ENCODE measurements at places on chromosomes 16 and 17.

GRCh38 chr17:60773552-60773951 lies 95.9 kb downstream of the BCAS3 start:
- H3K4me3 ChIP-seq = no peak overlapping the region
- H3K27ac ChIP-seq = no peak overlapping the region
- no peaks in the 10 kb centered on the region for H3K36me3 ChIP-seq
- no peaks in the 10 kb centered on the region for H3K27me3 ChIP-seq

- DNase-seq = peak; percentile 11
- H3K27me3 ChIP-seq = no peaks in the 10 kb centered on the region
- H3K27ac ChIP-seq = peak overlapping the region; percentile 53
- peak overlapping the region; percentile 76 for H3K4me3 ChIP-seq
- H3K4me1 ChIP-seq = no peaks in the 10 kb centered on the region
Measured at GRCh38 chr16:81036751-81037350, 1.2 kb downstream of the ATMIN start.

DNA sequence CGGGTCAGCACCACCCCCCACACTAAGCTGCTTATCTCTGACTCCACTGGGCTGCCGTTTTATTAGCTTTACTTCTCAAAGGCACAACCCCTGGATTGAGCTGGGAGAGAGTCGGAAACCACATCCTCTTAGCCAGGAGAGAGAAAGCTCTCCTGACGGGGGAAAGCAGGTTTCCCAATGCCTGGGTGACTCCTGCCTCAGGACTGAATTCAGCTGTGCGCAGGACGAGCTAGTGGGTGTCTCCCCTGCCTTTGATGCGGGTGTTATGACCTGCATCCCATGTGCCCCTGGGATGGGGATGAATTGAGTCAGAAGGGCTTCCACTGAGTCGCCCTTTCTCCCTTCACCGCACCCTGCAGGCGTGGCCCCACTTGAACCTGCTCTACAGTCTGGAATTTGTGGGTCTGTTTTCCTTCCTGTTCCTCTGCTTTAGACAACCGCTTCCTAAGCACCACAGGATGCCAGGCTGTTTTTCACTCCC lies 819.2 kb upstream of the EEF2KMT start:
- no peaks in the 10 kb centered on the region for H3K36me3 ChIP-seq
- DNase-seq = no peak
- H3K27ac ChIP-seq = no peak overlapping the region
- no peak overlapping the region for H3K4me3 ChIP-seq

DNA sequence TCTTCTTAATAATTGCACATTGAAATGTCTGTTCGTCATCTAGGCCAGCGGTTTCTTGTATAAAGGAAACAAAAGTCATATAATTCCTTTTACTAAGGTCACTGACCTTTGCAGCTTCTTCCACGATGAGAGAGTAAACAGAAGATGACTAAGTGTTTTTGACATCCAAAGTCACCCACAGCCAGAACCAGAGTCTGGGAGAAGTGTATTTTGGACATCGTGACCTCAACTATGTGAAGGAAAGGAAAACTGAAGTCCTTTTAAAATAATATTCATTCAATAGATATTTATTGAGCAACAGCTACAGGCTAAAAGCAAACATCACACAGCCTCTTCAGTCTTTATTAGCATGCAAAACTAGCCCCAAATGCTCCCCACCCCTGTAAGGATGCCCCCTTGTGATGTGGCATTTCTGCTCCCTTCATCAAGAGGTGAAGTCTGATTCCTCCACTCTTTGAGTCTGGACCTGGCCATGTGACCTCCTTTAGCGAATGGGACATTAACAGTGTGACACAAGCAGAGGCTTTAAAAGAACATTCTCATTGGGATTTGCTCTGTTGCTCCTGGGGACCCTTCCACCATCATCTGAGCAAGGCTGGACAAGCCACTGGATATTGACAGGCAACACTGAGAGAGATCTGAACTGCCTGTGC lies 8.1 kb upstream of the PMP22 start:
- H3K27me3 ChIP-seq = peaks cover 5% of the 10 kb centered on the region
- DNase-seq = peak; percentile 96
- H3K36me3 ChIP-seq = no peaks in the 10 kb centered on the region
- H3K27ac ChIP-seq = peak overlapping the region; percentile 18
- peaks cover 12% of the 10 kb centered on the region for H3K4me1 ChIP-seq

GRCh38 chr16:85248857-85249256 lies 136.6 kb upstream of the CIBAR2 start:
- DNase-seq = no peak
- H3K36me3 ChIP-seq = no peaks in the 10 kb centered on the region
- no peaks in the 10 kb centered on the region for H3K27me3 ChIP-seq
- H3K4me3 ChIP-seq = no peak overlapping the region

DNA sequence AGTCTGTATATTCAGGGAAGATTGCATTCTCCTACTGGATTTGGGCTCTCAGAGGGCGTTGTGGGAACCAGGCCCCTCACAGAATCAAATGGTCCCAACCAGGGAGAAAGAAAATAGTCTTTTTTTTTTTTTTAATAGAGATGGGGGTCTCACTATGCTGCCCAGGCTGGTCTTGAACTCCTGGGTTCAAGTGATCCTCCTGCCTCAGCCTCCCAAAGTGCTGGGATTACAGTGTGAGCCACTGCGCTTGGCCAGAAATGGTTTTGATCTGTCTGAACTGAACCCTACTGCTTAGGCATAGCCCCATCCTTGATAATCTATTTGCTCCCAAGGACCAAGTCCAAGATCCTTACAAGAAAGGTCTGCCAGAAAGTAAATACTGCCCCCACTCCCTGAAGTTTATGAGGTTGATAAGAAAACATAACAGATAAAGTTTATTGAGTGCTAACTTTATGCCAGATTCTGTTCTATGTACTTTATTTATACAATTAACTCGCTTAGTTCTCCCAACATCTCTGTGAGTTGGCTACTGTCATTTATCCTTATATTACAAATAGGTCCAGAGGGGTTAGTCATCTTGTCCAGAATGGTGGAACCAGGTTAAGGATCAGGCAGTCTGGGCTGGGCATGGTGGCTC lies 13.5 kb downstream of the G6PC1 start:
- peaks cover 4% of the 10 kb centered on the region for H3K27me3 ChIP-seq
- H3K4me1 ChIP-seq = no peaks in the 10 kb centered on the region
- no peak overlapping the region for H3K4me3 ChIP-seq

DNA sequence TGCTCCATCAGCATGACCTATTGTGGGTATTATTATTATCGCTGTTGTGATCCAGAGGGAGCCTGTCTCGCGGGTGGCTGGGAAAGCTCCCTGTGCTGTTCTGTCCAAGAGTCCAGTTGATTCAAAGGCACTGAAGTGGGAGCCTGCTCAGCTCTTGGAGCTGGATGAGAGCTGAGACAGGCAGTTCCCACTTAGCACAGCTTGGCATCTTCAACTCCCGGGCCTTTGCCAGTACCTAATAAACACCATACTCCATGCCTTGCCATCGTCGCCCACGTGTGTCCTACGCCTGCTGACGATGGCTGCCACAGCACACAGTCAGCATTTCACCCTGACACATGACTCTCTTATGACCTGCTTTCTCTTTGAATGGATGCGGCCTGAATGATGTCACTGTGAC lies 32.6 kb downstream of the RTN4RL1 start:
- H3K4me1 ChIP-seq = peaks cover 7% of the 10 kb centered on the region
- H3K36me3 ChIP-seq = no peaks in the 10 kb centered on the region
- peaks cover 3% of the 10 kb centered on the region for H3K27me3 ChIP-seq
- H3K4me3 ChIP-seq = no peak overlapping the region
- DNase-seq = no peak

DNA sequence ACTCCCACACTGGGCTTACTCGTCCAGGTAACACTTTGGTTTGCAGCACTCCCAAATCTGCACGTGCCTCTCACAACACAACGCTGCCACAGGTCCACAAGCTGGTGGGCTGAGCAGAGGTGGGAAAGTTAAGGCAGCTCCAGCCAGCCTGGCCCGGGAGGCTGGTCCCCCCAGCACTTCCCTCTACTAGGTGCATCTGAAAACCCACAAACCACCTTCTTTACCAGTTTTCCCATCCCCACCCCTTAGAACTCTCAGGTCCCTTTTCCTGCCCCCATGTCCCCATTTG lies 1.4 kb upstream of the GAA start:
- H3K27ac ChIP-seq = no peak overlapping the region
- peaks cover 4% of the 10 kb centered on the region for H3K27me3 ChIP-seq
- no peaks in the 10 kb centered on the region for H3K4me1 ChIP-seq
- no peaks in the 10 kb centered on the region for H3K36me3 ChIP-seq
- no peak for DNase-seq

DNA sequence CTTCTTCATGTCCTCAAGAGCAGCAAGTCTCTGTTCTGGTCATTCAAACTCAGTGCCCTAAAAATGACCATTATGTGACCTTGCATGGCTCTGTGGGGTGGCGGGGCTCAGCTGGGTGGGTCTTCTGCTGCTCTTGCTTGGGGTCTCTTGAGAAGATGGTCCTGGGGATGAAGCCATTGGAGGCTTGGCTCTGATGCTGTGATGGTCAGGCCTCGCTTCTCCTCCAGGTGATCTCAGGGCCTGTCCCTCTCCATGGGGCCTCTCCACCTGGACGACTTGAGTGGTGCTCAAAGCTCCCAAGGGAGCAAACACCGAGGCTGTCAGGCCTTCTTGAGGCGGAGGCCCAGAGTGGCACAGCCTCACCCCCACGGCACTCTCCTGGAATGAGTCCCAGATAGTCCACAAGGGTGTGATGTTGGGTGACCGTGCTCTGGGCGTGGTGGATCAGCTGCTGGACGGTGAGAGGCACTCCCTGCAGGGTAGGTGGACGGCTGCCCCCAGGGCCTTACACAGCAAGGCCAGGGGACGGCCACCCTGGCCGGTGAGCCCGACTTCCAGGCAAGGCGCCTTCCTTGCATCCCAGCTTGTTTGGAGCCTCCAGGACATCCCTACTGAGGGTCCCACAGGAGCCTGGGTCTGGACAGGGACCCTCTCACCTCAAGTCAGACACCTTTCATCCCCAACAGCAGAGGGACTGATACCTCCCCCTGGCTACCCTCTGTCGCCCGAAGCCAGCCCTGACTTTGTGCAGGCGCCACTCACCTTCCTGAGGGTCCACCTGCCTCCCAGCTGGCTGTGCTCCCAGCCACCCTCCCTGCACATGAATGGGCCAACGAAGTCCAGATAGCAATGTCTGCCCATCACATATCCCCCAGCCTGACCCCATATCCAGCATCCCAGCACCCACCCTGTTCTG lies 48.7 kb downstream of the USP22 start:
- H3K4me3 ChIP-seq = no peak overlapping the region
- peaks cover 2% of the 10 kb centered on the region for H3K36me3 ChIP-seq
- H3K27ac ChIP-seq = no peak overlapping the region
- H3K27me3 ChIP-seq = no peaks in the 10 kb centered on the region
- DNase-seq = no peak
- peaks cover 4% of the 10 kb centered on the region for H3K4me1 ChIP-seq

DNA sequence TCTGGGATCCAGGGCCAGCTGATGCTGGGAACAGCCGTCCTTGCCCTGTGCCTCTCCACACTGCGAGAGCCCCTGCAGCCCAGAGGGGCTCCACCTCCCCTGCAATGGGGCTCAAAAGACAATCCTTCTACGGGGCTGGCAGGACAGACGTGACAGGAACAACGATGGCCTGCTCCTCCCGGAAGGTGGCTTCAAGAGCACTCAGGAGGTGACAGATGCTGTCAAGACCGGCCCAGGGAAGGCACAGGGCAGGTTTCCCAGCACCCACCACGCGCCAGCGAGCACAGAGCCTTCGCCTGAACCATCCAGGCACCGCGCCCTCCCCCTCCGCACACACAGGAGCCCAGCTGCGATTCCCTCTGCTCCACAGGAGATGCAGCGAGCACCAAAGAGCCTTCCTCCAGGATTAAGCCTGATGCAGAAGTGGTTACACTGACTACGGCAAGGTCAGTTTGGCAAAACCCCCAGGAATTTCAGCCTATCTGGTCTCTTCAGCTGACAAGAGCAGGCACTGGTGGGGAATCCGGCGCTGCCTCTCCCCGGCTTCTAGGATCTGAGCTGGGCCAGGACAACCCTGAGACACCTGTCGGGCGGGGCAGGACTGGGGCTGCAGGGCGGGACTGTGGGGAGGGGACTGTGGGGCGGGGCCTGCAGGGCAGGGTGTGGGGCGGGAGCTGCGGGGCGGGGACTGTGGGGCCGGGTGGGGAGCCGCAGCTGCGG lies 103.4 kb downstream of the ZNF778 start:
- peaks cover 6% of the 10 kb centered on the region for H3K36me3 ChIP-seq
- DNase-seq = peak; percentile 42
- peaks cover 64% of the 10 kb centered on the region for H3K4me1 ChIP-seq
- no peak overlapping the region for H3K4me3 ChIP-seq
- no peaks in the 10 kb centered on the region for H3K27me3 ChIP-seq

DNA sequence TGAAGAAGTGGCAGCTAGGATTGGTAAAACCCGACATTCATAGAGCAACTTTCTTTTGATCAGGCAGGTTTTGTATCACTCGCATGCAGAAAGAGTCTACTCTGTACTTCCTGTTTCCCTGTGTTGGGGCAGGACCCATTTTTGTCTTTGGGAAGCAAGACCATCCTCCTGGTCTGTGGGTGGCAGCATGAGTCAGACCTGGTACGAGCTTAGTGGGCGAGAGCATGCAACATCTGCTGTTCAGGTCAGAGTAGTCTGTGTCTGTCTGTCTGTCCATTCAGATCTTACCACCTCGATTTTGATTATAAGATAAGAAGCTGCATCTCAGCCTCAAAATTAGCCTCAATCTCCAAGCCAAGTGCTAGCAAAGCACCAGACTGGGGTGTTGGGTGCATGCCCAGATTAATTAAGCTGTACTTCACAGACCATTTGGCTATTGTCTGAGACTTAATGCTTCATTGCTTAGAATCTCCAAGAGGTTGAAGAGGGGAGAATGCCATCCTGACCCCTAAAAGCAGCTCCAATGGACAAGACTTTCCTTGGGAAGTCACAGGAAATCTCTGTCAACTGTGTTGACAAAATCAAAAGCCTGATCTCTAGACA lies 110.9 kb downstream of the XYLT1 start:
- H3K27ac ChIP-seq = no peak overlapping the region
- peak; percentile 78 for DNase-seq
- H3K4me1 ChIP-seq = peaks cover 4% of the 10 kb centered on the region
- no peaks in the 10 kb centered on the region for H3K27me3 ChIP-seq

GRCh38 chr17:76106703-76107102 lies 3.1 kb upstream of the EXOC7 start:
- H3K27ac ChIP-seq = no peak overlapping the region
- peaks cover under 1% of the 10 kb centered on the region for H3K36me3 ChIP-seq
- H3K27me3 ChIP-seq = no peaks in the 10 kb centered on the region
- no peak for DNase-seq
- peaks cover 3% of the 10 kb centered on the region for H3K4me1 ChIP-seq

DNA sequence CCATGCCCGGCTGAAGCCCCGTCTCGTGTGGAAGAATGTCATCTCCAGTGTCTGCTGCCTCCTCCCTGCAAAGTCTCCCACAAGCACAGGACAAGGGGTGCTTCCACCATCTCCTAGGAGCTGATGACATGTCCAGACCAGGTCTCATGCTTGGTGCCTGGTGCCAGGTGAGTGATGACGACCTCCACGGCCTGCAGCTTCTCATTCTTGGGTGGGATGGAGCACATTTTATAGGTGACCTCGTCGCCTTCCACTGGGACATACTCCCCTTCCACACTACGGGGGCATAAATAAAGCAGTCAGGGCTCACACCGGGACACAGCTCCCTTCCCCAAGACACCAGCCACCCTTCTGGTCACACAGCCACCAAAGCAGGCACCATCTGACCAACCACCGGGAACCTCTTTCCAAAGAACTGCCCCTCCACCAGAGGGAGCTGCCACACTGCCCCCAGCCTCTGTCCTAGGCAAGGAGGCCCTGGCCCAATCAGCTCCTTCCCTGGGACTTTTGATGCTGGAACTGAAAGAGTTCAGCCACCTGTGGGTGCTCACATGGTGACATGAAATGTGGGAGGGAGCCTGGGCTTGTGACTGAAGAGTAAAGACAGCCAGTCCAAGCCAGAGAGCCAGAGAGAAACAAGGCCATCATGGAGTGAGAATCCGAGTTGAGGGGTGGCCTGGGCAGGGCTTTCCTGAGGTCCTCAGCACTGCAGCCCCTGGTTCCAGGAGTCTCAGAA lies 13.6 kb downstream of the CARHSP1 start:
- peaks cover 8% of the 10 kb centered on the region for H3K4me1 ChIP-seq
- no peak overlapping the region for H3K4me3 ChIP-seq
- no peak overlapping the region for H3K27ac ChIP-seq
- no peaks in the 10 kb centered on the region for H3K27me3 ChIP-seq
- H3K36me3 ChIP-seq = peaks cover 24% of the 10 kb centered on the region
